ENCODE measurements at places on chromosomes 16 and 17.
A peak's percentile ranks its signal among the peaks of the same experiment; 100 is the strongest.

DNA sequence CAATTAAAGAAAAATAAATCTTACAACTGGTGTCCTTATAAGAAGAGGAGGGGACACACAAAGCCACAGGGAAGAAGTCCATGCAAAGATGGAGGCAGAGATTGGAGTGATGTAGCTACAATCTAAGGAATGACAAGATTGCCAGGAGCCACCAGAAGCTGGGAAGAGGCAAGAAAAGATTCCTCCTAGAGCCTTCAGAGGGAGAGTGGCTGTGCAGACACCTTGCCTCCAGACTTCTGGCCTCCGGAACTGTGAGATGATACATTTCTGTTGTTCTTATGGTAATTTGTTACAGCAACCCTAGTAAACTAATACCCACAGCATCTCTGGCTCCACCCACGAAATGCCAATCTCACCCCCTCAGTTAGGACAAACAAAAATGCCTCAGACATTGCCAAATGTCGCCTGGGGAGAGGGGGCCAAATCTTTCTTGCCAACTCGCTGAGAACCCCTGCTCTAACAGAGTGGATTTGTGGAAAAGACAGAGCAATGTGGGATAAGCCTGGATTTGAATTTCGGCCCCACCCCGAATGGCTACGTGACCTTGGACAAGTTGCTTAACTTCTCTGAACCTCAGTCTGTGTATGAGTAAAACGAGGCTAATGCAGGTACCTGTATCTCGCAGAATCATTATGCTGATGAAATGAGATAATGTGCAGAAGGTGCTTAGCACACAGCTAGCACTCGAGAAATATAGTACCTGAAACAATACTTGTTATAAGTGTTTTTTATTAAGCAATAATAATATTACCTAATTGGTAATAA lies 37.1 kb upstream of the CSNK2A2 start:
- no peak for DNase-seq

DNA sequence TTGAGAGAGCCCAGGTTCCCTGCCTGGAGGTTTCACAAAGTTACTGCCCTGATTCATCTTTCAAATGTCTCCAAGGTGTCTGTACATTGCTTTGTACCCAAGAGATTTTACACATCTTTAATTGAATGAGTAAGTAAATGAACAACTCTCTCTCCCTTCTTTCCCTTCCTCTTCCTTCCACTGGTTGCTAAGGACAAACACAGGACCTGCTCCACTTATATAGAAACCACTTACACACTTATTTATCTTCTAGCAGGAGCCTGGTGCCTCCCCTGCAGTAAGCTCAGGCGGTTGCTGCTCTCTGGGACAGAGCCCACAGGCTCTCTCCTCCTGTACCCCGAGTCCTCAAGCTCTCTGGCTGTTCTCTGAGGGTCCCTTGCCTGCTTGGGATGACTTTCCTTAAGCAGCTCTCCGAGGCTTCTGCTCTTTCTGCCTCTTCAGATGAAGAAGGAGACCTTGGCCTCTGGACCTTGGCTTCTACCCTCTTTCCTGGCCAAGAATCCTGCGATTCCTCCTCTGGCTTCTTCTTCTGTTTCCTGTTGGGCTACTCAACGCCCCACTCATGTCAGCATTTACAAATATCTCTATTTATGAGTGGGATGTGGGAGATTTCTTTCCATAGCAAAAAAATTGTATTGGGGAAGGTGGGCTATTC lies 9.9 kb downstream of the PIRT start:
- DNase-seq = no peak

DNA sequence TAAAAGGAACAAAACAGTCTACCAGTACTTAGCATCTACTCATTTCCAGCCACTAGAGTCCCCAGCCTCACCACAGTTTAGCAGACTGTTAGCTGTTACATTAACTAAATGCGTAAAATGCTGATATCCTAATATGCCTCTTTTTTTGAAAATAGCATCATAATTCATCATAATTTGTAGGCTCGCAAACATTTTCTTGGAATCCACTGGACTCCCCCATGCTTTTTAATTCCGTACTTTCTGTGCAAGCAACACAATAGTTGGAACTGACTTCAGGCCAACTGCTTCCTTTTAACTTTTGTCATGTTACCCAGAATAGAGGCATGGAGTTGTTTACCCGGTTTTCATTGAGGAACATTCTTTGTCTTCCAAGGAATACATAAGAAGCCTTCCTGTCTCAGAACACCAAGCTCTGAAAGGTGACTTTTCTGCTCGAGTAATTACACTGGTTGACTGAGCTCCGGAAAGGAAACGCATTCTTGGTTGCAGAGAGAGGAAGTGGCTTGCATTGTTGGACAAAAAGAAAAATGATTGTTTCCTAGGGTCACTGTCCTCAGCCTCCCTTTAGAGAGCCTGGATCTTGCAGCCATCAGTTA lies 30.9 kb upstream of the SEC14L1 start:
- DNase-seq = peak; percentile 76

- DNase-seq = no peak
Measured at GRCh38 chr16:4152267-4152666, 36.0 kb upstream of the ADCY9 start.

All from neural progenitor cell (in vitro differentiated cells).